ENCODE measurements at places on chromosomes 7 and 10.

DNA sequence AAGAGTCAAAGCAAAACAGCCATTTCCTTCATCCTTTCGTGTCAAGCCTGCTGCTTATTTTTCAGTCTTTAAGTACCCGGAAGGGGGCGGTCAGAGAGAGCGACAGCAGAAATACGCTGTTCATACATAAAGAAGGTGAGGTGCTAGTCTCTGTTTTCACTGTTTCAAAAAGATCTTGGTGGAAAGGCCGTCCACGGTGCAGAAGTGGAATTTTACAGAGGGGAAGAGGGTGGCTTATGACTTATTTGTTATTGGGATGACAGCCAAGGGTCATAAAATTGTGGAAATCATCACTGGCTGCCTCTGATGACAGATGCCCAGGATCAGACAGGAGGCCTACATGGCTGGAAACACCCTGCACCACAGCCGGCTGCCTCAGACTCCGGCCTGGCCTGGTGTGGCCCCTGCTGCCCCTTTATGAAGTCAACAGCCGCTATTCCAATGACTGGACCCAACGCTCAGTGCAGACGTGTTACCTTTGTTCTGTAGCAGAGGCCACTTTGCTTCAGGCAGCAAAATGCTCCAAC, 57.0 kb downstream of the HIPK2 start:
- peak; percentile 67 for DNase-seq

- no peak for DNase-seq
Measured at GRCh38 chr7:42834676-42835075, 77.2 kb downstream of the C7orf25 start.

DNA sequence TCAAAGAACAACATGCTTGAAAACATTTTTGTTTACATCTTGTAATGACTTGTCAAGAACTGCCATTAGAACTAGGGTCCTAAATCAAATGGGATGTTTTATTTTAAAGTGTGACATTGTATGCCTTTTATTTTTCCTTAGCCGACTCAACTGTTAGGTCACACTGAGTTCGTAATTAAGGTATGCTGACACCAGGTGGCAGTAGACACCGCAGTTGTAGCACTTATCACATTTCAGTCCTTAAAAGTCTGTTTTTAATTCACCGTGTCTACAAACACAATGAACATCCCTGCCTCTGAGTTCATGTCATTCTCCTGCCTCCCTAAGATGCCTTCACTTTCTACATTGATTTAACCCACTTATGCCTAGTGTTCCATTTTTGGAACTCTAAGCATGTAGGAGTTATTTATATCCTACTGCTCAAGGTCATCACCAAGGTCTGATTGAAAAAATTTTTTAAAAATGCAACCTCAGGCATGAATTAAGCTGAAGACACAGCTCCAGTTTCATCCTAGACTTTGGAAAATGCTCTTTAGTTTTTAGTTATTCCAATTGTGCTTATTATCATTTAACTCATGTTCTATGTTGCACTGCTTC, 186.1 kb downstream of the BMPER start:
- no peak for DNase-seq

DNA sequence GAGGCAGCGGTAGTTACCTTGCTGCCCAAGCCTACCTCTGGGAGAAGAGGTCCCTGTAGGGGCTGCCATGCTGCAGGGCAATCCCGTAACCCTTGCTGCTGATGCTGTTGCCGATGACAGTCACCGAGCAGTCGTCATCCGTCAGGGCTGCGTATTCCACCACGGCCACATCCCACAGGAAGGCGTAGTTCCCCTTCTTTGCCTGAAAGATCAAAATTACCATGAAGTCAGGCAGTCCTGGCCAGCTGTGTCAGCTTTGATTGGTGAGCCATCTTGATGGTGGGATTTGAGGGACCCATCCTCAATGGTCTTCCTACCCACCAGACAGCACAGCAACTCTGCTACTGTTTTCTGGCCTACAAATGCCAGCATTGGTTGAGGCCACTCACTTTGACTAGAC, 746.8 kb downstream of the GRID1 start:
- no peak for DNase-seq

DNA sequence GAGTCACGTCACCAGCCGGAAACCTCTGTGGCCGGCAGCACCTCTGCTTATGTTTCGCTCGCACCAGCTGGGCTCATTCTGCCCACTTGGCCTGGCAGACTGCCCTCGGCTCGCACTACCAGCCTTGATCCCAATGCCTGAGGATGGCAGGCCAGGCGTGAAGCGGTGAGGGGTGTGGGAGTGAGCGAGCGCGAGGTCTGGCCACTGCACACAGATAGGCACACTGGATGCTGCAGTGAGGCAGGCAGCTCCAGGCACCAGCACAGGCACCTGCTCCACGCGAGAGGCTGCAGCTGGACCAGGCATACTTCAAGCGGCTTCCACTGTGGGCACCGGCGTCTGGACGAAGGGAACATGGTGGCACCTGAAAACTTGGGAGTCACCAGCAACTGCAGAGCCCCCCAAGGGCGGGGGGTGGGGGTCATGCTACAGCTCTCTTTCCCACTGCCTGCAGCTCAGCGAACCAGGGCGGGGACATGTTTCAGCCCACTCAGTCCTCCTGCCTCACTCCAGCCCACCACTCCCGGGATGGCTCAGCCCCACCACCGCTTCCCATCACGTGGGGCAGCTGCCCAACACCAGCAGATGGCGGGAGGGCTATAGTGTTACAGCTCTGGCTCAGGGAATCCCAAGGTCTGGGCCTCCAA, 5.4 kb upstream of the DMTF1 start:
- DNase-seq = no peak

GRCh38 chr10:100774223-100774622, 28.8 kb downstream of the PAX2 start:
- no peak for DNase-seq

DNA sequence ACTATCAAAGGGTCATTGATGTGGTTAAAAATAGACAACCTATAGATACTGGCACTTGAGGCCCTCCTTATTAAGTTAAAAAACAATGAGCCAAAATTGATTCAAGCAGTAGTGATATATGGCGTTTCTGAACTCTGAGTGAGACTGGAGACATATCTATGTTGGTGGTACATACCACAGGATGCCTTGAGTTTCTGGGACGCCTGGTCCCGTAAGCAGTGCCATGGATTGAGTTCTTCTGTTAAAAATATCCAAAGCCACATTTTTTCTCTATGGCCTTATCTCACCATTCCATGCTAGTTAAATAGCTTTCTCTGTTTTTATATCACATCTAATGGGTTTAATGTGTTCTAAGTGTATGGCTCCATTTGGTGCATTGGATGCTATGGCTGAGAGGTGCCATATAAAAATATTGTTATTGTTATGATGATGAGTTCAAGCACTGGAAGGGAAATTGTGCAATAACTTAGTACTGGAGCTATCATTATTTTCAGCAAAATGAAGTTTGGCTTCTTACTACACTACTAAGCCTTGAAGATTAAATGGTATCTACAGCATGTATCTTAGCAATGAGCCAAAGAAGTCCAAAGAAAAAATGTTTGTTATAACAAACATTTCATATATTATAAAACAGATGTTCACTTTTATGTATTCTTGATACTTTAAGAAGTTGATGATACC, 713.9 kb downstream of the SUGCT start:
- no peak for DNase-seq

GRCh38 chr10:3126741-3127346, 45.7 kb downstream of the PITRM1 start:
- no peak for DNase-seq

DNA sequence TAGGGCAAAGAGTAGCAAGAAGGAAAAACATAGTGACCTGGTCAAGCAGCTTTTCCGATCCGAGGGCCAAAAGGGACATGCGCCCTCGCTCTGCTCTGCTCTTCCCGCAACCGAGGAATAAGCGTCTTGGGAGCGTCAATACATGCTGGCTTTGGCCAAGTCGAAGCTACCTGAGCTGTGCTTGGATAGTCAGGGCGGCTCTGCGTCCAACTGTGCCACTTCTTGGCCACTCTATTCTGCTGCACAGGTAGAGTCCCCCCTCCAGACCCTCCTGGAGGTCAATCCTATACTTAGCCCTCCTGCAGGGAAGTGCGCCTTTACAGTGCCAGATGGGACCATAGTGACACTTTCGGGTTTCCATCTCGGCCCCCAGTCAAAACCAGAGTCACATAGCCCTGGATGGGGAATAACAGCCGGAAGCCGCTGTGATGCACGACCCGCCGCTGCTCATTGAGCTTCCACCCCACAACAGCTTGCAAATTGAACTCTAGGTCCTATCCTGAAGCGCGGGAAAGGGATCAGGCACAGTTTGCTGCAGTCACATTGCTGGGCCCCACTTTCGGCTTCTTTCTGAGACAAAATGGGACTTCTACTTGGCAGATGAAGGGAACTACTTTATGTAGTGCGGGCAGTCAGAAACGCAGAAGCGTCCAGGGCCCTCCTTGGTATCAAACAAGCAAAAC, 1.1 kb upstream of the HPSE2 start:
- no peak for DNase-seq

- DNase-seq = no peak
Measured at GRCh38 chr10:132613566-132614348, 76.2 kb downstream of the INPP5A start.

- no peak for DNase-seq
Measured at GRCh38 chr7:54881816-54882520, 123.0 kb upstream of the SEC61G start.

- DNase-seq = no peak
Measured at GRCh38 chr7:33862946-33863814, 42.2 kb upstream of the BMPER start.

- no peak for DNase-seq
Measured at GRCh38 chr7:2033586-2034135, 199.1 kb downstream of the MAD1L1 start.

DNA sequence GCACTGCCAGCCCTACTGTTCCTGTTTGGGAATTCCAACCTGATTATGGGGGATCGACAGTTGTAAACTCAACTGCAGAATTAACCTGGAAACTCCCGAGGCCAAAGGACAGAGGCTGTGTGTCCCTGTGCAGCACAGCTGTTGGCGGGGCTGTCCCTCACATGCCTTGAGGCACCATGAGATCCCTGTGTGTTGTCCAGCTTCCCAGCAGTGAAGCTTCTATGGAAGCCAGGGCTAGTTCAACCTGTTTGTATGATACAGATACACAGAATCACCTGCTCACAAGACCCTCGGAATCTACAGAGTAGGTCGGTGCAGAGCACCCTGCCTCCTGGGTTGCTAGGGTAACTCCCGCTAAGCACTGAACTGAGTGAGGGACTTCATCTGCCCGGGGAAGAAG, 61.0 kb upstream of the EFCAB10 start:
- DNase-seq = no peak

GRCh38 chr7:98191668-98192431, 19.4 kb upstream of the BHLHA15 start:
- DNase-seq = no peak

- no peak for DNase-seq
Measured at GRCh38 chr10:19498393-19499290, 317.6 kb upstream of the PLXDC2 start.

GRCh38 chr7:5494320-5494682, 70.7 kb upstream of the TNRC18 start:
- no peak for DNase-seq

DNA sequence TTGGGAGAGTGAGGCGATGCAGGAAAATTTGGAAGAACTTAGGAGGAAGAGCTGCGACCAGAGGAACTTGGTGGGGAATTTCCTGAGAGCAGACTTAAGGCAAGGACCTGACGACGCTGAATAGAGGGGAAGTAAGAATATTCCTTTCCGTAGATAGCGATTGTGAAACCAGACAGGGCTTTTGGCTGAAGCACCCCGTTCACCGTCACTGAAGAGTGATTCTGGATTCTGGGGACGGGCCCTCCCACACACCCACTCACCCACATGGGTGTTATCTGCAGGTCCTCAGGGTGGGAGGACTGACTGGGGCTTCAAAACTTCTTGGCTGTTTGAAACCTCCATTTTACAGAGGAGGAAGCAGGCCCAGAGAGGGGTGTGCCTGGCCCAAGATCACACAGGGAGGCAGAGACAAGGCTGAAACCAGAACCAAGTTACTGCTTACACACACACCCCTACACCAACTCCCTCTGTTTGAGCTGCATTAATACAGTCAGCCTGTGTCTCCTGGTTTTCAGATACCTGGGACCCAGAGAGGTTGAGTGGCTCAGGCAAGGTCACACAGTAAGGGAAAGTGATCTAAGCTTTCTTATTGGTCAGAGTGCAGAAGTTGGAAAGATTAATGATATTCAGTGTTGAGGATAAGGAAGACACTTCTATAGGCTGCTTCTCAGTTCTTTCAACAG, 37.2 kb upstream of the CDH23 start:
- DNase-seq = no peak

DNA sequence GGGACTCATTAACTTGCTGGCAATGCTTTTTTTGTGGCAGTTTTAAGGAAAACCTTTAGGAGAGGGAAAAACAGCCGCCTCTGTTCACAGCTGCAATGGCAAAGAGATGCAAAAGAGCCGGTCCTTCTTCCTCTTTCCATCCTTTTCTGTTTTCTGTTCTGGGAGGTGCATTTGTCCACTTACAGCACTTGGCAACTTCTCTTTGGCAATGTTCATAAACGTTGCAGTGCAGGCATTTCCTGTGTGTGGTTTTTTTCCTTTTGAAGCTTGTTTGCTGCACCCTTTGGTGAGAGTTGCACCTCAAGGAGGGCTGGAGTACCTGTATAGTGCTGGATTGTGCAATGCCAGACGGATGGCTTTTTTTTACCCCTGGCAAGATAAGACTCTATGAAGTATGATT, 53.9 kb upstream of the HABP2 start:
- DNase-seq = no peak

DNA sequence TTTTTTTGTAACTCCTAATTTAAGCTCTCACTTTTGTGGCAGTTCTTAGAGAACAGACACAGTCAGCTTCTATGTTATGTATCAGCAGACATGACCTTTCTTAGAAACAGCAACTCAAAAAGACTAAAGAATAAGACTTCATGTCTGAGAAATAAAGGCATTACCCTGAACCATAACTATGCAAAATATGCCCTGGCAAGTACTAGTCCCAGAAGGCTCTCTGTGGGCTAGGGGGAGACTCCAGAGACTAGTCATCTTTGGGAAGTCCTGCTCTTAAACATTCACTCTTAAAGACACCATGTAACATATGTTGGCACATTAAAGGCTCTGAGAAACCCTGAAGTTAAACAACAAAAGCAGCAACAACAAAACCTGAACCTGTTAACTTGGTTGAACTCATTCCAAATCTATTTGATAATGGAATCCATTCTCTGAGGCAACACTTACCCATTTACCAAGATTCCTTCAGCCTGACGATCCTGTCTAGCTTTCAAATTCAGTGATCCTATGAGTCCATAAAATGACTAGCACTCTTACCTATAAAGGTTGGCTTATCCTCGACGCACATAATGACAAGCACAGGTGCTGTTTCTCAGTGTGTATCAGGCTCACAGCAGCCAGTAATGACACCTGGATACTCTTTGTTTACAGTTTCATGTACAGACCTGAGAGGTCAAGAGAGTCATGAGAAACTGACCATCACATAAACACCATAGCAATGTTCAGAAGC, 62.3 kb downstream of the OSBPL3 start:
- DNase-seq = peak; percentile 57

DNA sequence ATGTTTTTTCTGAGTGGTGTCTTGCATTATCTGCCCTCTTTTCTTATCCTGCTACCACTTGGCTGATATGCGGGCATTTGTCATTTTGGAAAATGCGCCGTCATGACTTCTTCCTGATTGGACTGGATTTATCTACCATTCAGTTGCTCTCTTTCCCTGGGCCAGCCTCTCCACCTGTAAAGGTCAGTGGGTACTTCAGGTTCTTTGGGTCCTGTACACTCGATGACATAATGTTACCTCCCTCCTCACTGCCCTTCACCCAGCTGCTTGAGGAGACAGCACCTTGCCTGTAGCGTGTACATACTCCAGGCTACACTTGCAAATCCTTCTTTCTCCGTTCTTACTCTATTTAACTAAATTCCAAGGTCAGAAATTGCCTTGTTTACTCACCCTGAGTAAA, 83.7 kb downstream of the RBM33 start:
- DNase-seq = no peak

- no peak for DNase-seq
Measured at GRCh38 chr7:121355574-121355973, 26.8 kb downstream of the WNT16 start.
